ENCODE measurements at places on chromosomes 5 and 9. TPM values are rescaled to one million over a fixed set of nuclear protein-coding genes. Genes with fewer than 3 reads are reported as not detected.

DNA sequence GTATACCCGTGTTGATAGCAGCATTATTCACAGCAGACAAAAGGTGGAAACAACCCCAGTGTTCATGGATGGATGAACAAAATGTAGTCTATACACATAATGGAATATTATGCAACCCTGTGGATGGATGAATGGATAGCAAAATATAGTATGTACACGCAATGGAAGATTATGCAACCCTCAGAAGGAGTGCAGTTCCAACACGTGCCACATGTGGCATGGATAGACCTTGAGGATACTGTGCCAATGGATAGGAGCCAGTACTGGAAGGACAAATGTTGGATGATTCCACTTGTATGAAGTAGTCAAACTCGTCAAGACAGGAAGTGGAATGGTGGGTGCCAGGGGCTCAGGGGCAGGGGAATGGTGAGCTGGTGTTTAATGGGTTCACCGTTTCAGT is 44.9 kb downstream of the PLEKHG4B start:
- no peak for DNase-seq

DNA sequence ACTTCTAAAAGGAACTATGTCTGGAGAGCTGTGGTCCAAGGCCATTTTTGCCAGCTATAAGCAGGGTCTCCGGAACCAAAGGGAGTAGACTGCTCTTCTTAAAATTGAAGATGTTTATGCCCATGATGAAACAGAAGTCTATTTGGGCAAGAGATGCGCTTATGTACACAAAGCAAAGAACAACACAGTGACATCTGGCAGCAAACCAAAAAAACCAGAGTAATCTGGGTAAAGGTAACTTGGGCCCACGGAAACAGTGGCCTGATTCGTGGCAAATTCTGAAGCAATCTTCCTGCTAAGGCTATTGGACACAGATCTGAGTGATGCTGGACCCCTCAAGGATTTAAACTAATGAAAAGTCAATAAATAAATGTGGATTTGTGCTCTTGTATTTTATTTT is 29.7 kb upstream of the GLDC start:
- no peak for DNase-seq

- no peak for DNase-seq
Measured at GRCh38 chr9:84978661-84979060, 309.1 kb downstream of the NTRK2 start.

DNA sequence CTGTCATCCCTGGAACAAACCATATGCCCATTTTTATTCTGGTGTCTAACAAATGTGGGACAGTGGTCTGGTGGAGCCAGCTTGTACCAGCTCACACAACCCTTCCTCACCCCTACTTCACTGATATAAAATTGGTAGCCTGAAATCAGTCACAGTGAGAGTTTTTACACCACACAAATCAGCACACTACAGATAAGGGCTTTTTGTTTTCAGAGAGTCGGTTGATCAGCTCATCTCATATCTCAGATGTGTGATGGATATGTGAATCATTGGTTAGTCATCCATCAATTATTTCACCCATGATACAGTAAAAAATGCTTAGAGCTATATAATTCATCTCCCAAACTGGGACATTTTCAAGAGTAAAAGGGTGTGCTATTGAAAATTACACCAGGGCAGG is 529.2 kb downstream of the EBF1 start:
- DNase-seq: no peak

GRCh38 chr9:84139296-84140070 is 158.9 kb downstream of the RMI1 start:
- DNase-seq: no peak

DNA sequence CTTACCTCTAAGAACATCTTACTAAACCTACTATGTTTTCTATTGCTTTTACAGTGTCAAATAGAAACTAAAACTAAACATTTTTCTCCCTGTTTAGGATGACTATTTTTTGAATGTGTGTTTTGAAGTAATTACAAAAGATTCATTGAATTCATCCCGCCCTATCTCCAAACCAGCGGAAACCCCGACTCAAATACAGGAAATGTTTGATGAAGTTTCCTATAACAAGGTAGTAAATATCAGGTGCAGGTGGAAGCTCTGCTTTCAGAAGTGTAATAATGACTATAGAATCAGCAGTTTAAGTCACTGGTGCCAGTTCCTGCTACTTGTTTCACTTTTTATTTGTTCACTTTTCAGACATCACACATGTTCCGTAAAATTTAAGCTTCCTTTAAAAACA is 20.0 kb downstream of the ERAP2 start:
- no peak for DNase-seq

GRCh38 chr9:79644048-79644447 is 72.3 kb downstream of the TLE4 start:
- no peak for DNase-seq

The TSC1 gene
- 29.5 TPM for polyA plus RNA-seq

GRCh38 chr5:122154910-122155309 is 25.6 kb downstream of the ZNF474 start:
- no peak for DNase-seq

The HEMGN gene
- 10.7 TPM for polyA plus RNA-seq

The LOX gene
- polyA plus RNA-seq: 33.4 TPM

The PCDHAC2 gene
- polyA plus RNA-seq: 0.62 TPM

The IFNK gene
- polyA plus RNA-seq: not detected

The PCDHGB1 gene
- polyA plus RNA-seq: 1.6 TPM

The IL13 gene
- polyA plus RNA-seq: not detected

The LCN12 gene
- 43.0 TPM for polyA plus RNA-seq

The GCNT4 gene
- polyA plus RNA-seq: 15.7 TPM

GRCh38 chr5:138082033-138082432 is 1.8 kb upstream of the WNT8A start:
- no peak for DNase-seq

DNA sequence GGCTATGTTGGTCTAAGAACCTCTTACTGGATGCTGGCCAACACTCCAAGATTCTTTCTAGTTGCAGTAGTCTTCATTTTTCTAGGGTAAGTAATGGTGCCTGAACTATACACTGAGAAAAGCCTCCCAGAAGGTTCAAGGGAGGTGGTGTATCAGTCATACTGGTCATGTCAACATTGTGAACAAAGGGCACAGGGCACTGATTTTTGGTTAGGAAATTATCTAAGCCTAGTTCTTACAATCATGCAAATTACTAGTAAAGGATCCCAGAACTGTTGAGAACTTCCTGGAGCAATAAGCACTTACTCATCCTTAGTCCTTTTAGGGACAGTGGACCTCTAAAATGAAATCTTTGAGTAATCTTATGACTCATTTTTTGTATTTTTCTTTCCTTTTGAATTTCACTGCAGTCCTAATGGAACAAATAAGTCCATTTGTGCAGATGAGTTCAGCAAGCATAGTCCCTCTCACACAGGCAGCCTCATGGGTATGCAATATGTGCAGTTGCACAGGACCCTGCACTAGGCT is 21.1 kb upstream of the CDC42SE2 start:
- DNase-seq: no peak

DNA sequence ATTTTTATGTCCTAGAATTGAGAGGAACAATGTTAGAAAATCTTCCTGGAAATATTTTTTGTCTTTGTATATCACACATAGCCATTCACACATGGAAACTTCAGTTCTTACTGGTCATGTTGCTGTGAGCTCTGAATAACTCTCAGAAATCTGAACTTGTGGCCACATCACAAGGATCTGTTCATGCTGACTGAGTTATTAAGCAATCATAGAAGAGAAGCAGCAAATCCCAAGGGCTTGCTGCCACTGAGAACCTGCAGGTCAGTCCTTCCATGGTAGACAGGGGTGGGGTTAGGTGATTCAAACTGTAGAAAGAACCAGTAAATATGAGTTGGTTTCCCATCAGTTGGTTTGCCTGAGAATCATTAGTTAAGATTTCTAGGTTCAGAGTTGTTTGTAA is 27.6 kb downstream of the SGCD start:
- no peak for DNase-seq

DNA sequence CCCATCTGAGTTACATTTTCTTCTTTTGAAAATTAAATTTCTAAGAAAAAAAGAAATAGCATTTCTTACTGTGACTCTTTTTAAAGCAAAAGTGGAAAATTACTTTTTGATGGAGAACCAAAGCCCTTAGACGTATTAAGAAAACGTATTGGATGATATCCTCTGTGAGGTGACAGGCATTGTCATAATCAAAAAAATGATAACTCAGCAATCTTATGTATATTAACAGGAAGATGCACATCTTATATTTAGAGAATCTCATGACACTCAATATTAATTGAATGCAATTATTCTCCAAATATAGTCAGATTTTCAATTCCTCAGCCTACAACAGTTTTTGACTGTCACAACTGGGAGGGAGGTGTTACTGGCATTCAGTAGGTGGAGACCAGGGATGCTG is 25.1 kb downstream of the FGF10 start:
- DNase-seq: no peak

The STKLD1 gene
- 3.5 TPM for polyA plus RNA-seq

- no peak for DNase-seq
Measured at GRCh38 chr5:95084757-95085156, 200.1 kb downstream of the MCTP1 start.

The PCA3 gene
- polyA plus RNA-seq: 1.5 TPM

- no peak for DNase-seq
Measured at GRCh38 chr5:27388755-27389154, 350.4 kb upstream of the CDH9 start.

DNA sequence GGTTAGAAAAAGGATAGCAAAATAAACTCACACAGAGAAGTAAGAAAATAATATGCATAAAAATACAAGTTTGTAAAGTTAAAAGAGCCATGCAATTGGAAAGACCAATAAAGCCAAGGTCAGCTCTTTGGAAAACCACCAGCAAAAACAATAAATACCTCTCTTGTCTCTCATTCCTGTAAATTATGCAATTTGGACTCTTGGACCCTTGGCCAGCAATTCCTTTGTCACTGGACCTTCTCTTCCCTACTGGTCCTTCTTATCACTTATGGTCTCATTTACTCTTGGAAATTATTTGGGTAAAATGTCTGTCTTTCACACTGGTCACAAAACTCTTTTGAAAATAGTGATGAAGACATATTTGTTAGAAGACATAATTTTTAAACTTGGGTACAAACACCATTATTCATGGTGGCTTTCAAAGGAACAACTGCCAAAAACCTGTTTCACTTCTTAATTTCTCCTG is 379.5 kb downstream of the TMEM232 start:
- DNase-seq: no peak

The AMBP gene
- polyA plus RNA-seq: 1.9 TPM

The RFX3 gene
- polyA plus RNA-seq: 13.5 TPM

DNA sequence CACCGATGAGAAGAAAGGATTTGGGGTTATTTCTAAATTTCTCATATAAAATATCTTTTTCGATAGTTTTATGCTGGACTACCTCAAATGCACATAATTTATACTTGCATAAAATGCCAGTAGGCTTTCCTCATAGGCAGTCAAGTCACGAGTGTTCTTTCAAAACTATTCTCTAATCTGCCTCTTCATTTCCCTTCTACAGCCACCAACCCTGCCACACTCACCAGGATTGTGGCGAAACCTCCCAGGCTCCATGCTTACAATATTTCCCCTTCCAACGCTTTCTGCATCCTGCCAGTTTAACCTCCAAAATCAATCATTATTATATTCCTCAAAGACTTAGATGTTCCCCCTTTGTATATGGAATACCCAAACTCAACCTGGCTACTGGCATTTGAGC is 65.4 kb downstream of the FRMD3 start:
- no peak for DNase-seq

DNA sequence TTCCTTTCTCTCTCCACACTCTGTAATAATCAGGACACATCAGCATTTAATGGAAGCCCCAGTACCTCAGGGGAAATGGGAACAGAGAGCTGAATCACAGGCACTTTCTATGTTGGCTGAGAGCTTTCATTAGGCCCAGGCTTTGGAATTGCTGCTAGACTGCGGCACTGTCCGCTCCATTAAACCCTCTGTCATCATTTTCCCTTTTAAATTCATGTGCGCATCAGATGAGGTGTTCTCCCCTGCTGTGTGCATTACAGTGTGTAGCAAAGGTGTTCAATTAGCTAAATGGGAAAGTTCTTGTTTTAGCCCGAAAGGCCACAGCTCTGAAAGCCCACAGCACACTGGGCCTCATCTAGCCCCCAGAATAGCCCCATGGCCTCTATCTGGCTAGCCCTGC is 133.6 kb downstream of the SV2C start:
- DNase-seq: no peak

DNA sequence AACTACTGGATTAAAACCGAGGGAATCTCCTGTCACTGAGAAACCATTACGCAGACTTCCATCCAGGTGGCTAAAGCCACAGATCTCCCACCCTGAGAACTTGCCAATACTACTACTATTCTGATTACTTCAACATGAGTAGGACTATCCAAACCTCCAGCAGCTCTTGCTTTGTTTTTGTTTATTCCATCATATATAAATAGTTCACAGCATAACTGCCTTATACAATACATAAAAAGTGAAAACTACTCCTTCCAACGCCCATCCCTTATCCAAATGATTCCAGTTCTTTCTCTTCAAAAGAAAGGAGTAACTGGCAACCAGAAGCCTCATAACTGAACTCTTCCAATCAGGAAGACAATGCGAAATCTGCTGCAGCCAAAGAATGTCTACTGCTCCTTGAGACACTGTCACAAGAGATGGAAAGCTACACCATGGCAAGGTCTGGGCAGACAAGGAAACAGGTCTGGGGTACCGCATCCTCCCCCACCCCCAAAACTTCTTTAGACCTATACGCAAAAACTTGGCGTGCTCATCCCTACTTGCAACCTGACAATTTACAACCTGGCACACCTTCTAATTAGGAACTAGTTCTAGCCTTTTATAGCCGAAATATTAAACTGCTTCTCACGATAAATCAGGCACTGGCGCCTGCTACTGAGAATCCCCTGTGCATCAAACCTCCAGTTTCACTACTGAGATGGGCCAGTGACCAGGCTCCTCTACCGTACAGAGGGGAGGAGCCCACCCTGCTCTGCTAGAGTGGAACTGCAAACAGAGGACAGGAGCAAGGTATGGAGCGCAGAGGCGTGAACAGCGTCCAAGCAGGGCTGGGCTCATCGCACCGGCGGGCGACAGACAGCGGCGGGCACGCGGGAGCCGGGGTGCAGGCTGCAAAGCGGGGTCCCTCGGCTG is 986 bp downstream of the PLPP1 start:
- DNase-seq: peak; percentile 67

DNA sequence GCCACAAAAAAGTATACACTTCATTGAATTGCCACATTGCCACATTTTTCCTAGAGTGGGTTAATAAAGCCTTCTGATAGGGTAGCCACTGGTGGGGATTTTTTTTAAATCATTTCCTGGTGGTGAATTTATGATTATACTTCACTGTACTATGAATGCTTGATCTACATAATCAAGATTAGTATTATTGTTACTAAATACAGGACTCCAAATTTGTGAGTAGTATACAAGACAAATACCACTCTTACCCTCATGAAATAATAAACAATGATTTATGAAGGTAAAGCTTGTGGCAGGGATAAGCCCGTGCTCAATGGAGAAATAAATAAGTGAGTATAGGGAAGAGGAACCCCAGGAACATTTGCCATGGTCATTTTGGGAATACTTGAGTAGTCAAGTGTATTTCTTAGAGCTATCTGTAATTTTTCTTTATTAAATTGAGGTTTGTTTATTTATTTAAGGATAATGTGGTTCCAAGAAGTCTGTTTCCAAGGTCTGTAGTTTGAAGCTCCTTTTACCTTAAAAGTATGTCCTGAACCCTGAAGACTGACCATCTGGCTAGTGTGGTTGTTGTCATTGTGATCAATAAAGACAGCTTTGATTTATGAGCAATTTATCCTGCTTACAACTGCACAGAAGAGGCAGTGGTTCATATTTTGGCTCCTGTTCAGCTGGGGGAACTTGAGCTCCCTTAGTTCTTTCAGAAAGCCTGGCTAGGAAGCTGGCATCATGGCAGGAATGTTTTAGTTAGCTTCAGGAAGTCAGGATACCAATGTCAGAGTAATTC is 118.6 kb downstream of the ZSWIM6 start:
- no peak for DNase-seq

The MAMDC4 gene
- polyA plus RNA-seq: 5.9 TPM

The CAMK2A gene
- polyA plus RNA-seq: 2.7 TPM

GRCh38 chr9:131707733-131708157 is 32.1 kb downstream of the RAPGEF1 start:
- no peak for DNase-seq
